ENCODE measurements at places on chromosomes 7 and 10.

GRCh38 chr10:128567551-128567950, 441.3 kb upstream of the MKI67 start:
- no peak for DNase-seq

GRCh38 chr10:1733720-1734119, 3.6 kb downstream of the ADARB2 start:
- DNase-seq = no peak

- DNase-seq = no peak
Observed at GRCh38 chr7:142540371-142540770, 208.9 kb upstream of the PRSS1 start.

DNA sequence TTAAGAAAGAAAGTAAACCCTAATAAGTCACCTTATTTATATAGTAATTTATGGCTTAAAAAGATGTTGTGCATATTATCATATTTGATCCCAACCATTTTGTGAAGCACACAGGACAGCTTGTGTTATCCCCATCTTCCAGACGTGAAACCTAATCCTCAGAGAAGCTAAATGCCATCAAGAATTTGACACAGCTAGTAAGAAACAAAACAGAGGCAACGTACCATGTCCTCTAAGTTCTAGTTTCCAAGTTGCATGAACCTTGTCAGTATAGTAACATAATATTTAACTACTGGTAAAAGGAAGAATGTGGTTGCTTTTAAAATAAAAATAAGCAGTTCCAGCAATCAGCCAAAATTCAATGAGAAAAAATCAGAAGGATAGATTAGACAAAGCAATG, 41.5 kb downstream of the PTN start:
- no peak for DNase-seq

- DNase-seq = no peak
Observed at GRCh38 chr10:48516911-48517310, 88.0 kb downstream of the ARHGAP22 start.
